ENCODE measurements at places on chromosomes 7 and 10.

GRCh38 chr7:106265133-106265532 lies 19.6 kb downstream of the NAMPT start:
- no peak for DNase-seq

DNA sequence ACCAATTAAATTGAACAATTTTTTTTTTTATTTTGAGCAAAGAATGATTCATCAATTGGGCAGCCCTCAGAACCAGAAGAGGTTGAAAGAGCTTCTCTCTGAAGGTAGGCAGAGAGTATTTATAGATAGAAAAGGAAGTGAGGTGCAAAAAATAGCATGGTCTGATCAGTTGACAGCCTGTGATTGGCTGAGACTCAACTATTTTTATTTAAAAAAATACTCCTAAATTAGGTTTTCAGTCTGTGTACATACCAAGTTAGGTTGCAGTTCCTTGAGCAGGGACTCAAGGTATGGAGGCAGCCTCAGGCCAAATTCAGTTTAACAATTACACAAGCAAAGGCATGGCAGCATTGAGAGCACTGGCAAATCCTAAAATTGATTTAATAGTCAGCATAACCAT lies 1074.7 kb downstream of the SORCS1 start:
- DNase-seq = no peak

- DNase-seq = no peak
Observed at GRCh38 chr7:11127114-11127785, 153.6 kb downstream of the PHF14 start.

- DNase-seq = no peak
Observed at GRCh38 chr7:120979765-120980499, 8.6 kb upstream of the CPED1 start.

GRCh38 chr7:96836456-96836855 lies 126.8 kb upstream of the SEM1 start:
- no peak for DNase-seq

- DNase-seq = no peak
Observed at GRCh38 chr7:11231190-11231589, 257.5 kb downstream of the PHF14 start.

GRCh38 chr10:75342397-75342796 lies 59.2 kb downstream of the ZNF503 start:
- DNase-seq = no peak

- no peak for DNase-seq
Observed at GRCh38 chr7:158005531-158005930, 582.1 kb downstream of the PTPRN2 start.

DNA sequence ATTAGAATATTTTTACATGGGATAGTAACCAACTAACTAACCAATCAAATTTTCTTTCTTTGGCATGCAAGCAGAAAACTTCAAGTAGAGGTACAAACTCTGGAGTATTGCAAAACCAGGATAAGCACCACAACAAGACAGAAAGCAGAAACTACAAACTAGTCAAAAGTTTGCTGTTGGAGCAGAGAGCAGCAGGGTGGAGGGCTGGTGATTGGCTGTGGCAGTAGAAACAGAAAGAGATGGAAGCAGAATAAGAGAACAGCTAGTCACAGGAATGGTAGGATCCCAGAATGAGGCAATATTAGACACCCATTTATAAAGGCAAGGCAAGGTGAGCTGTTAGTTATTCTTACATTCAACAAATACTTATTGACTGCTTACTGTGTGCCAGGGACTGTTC lies 6.8 kb upstream of the MACC1 start:
- no peak for DNase-seq

DNA sequence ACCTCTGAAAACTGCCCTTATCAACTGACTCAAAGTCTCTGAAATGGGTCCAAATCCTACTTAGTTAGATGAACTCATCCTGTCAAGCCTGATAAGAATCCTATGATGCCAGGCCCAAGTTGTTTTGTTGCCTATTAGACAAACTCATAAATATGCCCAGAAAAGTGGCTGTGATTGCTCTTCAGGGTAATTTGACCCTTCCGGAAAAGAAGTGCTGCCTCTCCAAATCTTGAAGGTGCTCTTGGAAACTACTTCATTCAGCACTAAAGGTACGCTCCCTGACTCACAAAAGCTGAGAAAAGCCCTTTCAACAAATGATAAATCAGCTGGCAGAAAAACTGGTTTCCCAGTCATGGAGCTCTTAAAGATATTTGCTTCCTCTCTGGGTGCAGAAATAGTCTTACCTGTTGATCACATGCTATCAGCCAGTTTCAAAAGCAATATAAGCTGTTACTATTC lies 6.7 kb downstream of the IFIT5 start:
- no peak for DNase-seq

GRCh38 chr7:108581655-108582491 lies 12.2 kb downstream of the DNAJB9 start:
- DNase-seq = no peak

GRCh38 chr10:19908991-19909696 lies 92.9 kb downstream of the PLXDC2 start:
- no peak for DNase-seq

- DNase-seq = no peak
Observed at GRCh38 chr10:85645926-85646711, 720.5 kb downstream of the GRID1 start.

Measured in glomerular endothelial cell (primary cell).